ENCODE measurements at places on chromosomes 13 and 19.

- DNase-seq, result no peak
Observed at GRCh38 chr13:105595471-105595870, 940.0 kb downstream of the EFNB2 start.

DNA sequence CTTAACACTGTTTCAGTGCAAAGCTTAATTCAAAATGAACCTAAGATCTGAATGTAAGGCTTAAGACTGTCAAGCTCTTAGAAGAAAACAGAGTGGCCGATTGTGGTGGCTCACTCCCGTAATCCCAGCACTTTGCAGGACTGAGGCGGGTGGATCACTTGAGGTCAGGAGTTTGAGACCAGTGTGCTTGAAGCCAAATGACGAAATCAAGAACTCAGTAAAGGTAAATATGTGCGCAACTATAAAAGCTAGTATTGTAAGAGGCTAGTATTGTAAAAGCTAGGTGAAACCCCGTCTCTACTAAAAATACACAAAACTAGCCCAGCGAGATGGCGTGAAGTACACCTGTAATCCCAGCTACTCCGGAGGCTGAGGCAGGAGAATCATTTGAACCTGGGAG lies 12.7 kb downstream of the ATP4B start:
- no peak for DNase-seq

DNA sequence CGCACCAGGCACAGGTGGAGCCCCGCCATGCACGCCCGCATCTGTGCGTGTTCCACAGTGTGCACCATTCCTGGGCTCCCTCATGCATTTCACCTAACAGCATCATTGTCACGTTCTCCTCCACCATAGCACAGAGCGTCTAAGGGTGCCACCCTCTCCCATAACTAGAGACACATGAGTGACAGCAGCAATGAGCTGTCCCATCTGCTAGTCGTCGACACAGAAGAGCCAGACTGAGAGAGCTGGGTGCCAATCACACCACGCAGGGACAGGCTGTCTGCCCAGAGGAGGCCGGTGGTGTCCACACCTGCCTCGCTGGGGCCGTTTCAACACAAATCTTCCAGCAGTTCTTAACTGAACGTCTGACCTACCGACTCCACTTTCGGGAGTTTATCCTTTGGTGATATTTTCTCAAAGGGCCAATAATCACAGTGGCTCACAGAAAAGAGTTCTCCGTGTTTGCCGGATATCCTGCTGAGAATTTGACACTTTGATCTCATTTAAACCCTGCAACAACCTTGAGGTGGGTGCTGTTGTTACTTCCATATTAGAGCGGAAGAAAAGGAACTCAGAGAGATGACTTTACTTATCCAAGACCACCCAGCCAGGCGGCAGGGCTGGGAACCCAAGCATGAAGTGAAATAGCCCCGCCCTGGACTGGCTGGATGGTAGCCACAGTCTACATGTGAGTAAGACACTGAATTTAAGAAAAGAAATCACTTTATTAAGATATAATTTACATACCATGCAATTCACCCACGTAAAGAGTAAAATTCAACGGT lies 16.2 kb downstream of the CLEC11A start:
- DNase-seq, result no peak

GRCh38 chr19:4472174-4472974 lies at the start of gene HDGFL2:
Gene HDGFL2 (plus strand): TSS chr19:4472297. CDS start chr19:4472351, 54 bp downstream.
- DNase-seq, result no peak

DNA sequence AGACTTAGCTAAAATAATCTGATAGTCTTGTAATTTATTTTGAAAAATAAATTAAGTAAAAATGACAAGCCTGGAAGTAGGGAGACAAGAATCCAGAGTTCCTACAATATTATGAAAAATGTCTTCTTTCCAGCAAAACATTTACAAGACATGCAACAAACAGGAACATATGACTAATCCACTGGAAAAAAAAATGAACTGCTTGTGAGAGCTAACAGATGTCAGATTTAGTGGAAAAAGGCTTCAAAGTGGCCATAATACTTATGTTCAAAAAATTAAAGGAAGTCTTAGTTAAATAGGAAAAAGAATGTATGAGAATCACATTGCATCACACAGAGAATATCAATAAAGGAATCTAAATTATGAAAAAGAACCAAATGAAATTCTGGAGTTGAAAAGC lies 2082.0 kb upstream of the PCDH20 start:
- DNase-seq, result no peak

DNA sequence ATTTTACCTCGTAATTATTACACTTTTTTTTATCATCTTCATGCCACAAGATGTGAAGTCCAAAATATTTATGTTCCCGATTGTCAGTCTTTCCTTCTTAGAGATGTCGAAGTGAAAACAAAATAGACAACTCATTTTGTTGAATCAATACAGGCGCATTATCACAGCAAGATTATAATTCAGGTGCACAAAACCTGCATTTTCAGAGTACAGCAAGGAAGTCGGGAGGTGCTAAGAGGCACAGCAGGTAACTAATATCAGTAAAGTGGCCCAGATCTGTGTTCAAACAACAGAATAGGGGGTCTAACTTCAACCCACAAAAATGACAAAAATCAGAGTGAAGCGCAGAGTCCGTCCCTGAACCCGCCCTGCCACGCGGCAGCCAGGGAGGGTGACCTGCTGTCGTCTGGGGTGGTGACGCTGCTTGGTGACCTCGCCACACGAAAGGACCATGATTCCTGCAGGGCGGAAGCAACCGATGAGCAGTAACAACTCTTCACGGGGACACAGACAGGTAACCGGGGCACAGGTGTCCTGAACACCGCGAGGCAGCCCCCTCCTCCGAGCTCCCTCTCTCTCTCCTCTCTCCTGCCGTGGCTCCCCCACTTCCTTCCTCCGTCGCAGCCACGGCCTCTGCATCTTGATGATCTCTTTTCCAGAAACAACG lies 50.9 kb upstream of the SPACA7 start:
- no peak for DNase-seq

GRCh38 chr13:41608839-41609177 lies 151.5 kb downstream of the RGCC start:
- DNase-seq, result no peak

GRCh38 chr19:56740501-56740900 lies 68.9 kb upstream of the ZNF835 start:
- DNase-seq, result no peak

- DNase-seq, result no peak
Observed at GRCh38 chr13:37173214-37173613, 67.8 kb upstream of the CSNK1A1L start.

GRCh38 chr13:46192412-46192811 lies 10.4 kb upstream of the LCP1 start:
- no peak for DNase-seq

- DNase-seq, result peak; percentile 30
Observed at GRCh38 chr13:23695711-23696464, 125.7 kb downstream of the TNFRSF19 start.

DNA sequence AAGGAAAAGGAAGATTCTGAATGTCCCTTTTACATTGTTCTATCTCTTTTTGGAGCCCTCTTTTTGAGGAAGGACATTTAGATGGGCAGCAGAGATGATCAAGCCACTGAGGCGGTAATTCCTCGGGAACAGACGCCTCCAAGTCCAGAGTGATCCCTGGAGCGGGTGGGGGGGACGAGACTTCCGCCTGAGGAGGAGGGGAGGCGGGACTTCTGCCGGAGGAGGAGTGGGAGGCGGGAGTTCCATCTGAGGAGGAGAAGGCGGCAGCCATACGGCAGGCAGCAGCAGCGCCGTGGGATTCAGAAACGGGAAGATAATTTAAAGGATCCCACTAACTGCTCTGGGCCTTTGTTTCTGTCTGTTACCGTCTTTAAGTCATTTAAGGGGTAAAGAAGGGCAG lies 37.6 kb upstream of the CD177 start:
- DNase-seq, result no peak

- DNase-seq, result no peak
Observed at GRCh38 chr13:112781287-112781686, 91.4 kb downstream of the ATP11A start.

- no peak for DNase-seq
Observed at GRCh38 chr19:33442706-33443105, 69.2 kb downstream of the CEBPG start.

GRCh38 chr19:948842-949496 lies 23.1 kb downstream of the ARID3A start:
- DNase-seq, result no peak

GRCh38 chr13:106197496-106197895 lies 338.0 kb downstream of the EFNB2 start:
- DNase-seq, result no peak

DNA sequence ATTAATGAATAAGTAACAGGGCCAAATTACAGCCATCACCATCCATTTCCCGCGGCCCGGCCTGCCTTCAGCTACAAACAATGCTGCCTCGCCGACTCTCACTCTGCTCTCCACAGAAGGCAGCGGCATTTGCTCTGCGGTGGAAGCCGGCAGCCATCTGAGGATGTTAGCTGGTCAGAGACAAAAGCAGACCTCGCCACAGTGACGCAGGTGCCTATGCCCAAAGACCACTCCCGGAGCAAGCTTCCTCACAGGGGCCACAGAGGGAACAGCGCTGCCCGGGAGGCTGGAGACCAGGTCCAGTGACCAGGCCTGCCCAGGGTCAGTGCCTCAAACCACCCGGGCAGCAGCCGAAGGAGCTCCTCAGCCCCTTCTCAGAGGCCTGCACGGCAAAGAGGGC lies 16.4 kb downstream of the PEPD start:
- DNase-seq, result no peak

GRCh38 chr19:48554385-48555091 lies 2.6 kb downstream of the SULT2B1 start:
- no peak for DNase-seq

DNA sequence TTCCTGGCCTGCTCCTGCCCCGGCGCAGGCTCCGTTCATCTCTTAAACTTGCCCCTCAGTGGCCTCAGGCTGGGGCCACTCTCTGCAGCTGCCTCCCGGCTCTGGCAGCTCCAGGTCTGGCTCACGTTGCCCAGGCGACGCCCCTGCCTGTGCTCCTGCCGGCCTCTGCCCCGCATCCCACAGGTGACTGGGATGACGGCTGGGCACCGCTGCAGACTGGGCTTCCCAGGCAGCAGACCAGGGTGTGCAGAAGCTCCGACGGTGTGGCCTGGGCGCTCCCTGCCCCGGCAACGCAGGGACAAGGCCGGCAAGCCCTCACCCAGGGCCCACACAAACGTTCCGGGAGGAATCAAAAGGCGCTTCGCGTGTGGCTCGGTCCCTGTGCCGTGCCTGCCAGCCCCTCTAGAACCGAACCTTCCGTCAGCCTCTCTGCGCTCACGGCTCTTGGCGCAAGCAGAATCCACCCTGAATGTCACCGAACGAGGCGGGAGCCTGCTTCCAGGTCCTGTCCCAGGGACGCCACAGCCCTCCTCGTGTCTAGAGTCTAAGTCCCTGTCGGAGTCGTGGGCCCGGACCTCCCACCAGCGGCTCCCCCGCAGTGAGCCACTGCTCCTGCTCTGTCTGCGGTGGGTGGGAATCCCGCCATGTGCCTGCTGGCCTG lies 64.8 kb downstream of the MLLT1 start:
- DNase-seq, result no peak

GRCh38 chr13:93305886-93306285 lies 79.3 kb downstream of the GPC6 start:
- no peak for DNase-seq

- DNase-seq, result no peak
Observed at GRCh38 chr13:113140677-113141600, 17.5 kb upstream of the PROZ start.

- no peak for DNase-seq
Observed at GRCh38 chr13:79917628-79918027, 423.3 kb downstream of the SPRY2 start.

GRCh38 chr19:44930088-44930487 lies 11.9 kb upstream of the APOC4 start:
- DNase-seq, result no peak

- DNase-seq, result no peak
Observed at GRCh38 chr19:41233748-41234240, 14.8 kb downstream of the AXL start.

GRCh38 chr19:2309734-2310362 lies 1.9 kb upstream of the LINGO3 start:
- no peak for DNase-seq

DNA sequence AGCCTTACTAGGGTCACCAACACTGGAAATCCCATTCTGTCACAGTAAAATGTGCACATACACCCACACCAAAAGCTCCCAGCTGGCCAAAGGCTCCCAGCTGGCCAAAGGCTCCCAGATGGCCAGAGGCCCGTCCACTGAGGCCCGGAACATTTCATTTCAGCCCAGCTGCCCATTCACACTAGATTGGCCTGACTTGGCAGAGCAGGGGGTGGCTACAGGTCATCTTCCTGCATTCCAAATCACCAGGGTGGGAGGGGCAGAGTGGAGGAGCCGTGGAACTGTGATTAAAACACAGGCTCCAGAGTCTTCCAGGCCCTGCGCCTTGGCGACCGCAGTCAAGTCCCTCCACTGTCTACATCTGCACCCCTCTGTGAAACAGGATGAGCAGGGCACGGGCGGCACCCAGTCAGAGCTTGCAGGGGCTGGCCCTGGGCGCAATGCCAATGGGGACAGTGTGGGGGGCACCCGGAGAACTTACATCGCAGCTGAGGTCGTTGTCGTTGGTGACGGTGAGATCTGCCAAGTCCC lies 10.1 kb upstream of the PRKD2 start:
- DNase-seq, result no peak

- DNase-seq, result no peak
Observed at GRCh38 chr13:69477451-69477850, 630.2 kb upstream of the ATXN8OS start.

DNA sequence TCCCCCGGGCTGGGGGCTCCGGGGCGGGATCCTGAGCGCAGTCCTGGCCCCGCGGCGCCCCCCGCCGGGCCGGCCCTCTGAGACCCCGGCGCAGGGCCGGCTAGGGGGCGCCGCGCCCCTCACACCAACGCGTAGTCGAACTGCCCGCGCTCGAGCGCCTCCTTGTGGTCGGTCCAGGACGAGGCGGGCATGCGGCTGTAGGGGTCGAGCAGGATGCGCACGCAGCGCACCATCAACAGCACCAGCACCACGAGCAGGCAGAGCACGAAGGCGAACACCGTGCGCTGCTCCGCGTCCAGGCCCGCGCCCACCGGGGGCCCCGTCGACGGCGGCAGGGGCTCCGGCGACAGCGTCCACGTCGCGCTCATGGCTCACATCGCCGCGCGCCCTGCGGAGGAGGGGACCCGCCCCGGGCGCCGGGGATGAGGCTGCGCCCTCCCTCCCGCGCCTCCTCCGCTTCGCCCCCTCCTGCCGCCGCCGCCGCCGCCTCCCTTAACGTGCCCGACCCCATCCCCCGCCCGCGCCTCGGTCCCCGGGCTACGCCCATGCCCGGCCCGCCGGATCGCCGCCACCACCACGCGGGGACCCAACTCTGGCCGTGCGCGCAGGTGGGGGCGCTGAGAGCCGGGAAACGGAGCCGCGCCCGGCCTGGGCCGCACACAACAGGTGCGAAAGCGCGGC lies 624 bp downstream of the CTXN1 start:
- DNase-seq, result peak; percentile 63

- DNase-seq, result no peak
Observed at GRCh38 chr19:4452230-4452990, 5.2 kb downstream of the UBXN6 start.

DNA sequence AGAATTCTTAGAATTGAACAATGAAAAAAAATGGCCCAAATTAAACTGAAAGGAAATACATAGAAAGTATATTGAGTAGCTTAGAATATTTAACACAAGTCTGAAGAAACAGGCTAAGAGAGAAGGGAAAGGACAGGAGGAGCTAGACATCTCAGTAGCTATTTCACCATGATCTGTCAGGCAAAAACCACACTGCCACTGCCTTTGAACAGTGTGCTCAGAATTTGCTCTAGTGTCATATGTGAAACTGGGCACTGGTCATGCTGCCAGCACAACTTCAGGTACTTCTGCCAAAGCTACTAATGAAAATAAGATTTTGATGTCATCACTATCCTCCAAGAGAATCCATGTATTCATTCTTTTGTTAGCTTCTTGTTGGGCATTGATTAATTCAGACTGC lies 1280.8 kb upstream of the PCDH20 start:
- DNase-seq, result no peak
